Activated CD4-positive, alpha-beta T cell treated with anti-CD3 and anti-CD28 coated beads, Interleukin-2, amount 50 U/mL, for 24 hours (primary cell): ENCODE measurements at places on chromosomes 4 and X.

- DNase-seq, result no peak
Observed at GRCh38 chr4:39308611-39309010, 57.6 kb downstream of the RFC1 start.

- no peak for DNase-seq
Observed at GRCh38 chrX:113399506-113400192, 559.0 kb upstream of the AMOT start.

DNA sequence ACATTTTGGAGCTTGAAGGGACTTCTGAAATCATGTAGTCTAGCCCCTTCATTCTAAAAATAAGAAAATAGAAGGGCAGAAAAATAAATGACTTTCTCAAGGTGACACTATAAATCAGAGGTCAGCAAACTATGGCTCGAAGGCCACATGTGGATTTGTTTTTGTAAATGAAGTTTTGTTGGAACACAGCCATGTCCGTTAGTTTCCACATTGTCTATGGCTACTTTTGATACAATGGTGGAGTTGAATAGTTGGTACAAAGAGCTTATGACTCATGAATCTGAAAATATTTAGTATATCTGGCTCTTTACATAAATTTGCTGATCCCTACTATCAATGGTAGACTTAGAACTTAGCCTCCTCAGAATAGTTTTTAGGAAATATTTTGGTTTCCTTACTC is 302.4 kb upstream of the PRPS2 start:
- no peak for DNase-seq

DNA sequence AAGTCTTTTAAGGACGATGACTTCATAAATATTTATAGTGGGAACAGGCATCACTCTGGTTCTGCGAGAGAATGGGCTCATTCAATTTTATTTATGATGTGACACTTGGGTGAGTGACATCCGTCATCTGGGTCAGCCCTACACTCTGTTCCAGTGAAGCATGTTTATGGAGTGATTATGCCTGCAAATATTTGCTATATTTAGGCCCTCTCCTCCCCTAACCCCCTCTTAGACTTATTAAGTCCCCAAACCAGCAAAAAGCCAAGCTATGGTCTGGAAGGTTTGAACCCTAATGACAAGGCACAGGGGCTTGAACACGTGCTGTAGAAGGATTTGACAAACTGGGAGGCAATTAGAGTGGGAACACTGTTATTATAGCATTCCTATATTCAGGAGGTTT is 55.9 kb downstream of the C4orf51 start:
- DNase-seq, result no peak
